ENCODE measurements at places on chromosomes 2 and 18.

DNA sequence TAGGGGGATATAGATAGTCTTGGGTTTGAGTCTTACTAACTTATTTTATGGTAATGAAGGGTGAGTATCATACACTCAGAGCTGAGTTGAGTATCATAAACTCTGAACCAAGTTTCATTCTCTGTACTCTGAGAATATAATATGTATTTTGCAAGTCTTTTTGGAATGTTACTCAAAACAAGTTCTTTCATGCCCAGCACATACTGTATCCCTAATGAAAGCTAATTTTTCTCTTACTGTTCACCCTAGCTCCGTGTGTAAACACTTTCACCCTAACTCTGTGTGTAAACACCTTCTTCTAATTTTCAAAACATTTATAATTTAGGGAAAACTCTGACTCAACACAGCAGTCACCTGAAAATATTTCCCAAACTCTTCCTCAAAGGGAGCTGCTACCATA lies 29.7 kb upstream of the CHST9 start:
- no peak for DNase-seq

GRCh38 chr2:240160291-240161086 lies 20.0 kb upstream of the OTOS start:
- DNase-seq, result no peak

DNA sequence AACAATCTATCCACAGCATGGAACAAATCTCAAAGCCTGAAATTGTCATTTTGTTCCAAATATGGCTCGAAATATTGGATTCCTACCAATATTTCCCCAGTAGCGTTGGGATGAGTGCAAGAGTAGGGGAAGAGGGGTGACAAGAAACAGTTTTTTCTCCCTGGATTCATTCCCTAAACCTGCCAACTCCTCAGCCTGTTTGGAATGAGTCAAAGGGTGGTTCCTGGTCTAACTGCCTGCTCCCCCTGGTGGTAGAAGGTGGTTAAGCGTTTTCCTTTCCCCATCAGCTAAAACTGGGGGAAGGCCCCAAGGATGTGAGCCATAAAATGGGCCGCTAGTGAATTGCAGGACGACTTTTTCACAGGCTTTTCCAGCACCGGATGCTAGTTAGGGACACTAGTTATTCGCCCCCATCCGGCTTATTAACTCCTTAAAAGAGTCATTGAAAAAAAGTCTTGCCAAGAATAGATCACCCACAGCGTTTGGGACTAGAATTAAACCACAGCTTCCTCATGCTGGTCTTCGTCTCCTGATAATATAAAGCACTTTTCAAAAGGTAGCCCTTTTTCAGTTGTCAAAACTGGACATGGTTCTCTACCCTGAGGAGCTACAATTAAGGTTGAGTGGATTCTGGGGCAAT lies 72.5 kb downstream of the DHRS9 start:
- DNase-seq, result no peak

GRCh38 chr2:105317937-105318336 lies 11.6 kb downstream of the TGFBRAP1 start:
- peak; percentile 59 for DNase-seq

GRCh38 chr2:101770726-101771125 lies 73.2 kb downstream of the MAP4K4 start:
- no peak for DNase-seq

DNA sequence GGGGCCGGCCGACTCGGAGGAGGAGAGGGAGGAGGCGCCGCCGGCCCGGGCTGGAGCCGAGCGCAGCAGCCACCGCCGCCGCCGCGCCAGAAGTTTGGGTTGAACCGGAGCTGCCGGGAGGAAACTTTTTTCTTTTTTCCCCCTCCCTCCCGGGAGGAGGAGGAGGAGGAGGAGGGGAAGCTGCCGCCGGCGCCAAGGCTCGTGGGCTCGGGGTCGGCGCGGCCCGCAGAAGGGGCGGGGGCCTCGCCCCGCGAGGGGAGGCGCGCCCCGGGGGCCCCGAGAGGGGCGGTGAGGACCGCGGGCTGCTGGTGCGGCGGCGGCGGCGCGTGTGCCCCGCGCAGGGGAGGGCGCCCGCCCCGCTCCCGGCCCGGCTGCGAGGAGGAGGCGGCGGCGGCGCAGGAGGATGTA lies 316 bp downstream of the CRIM1 start:
- no peak for DNase-seq

GRCh38 chr2:105114551-105114950 lies 76.7 kb downstream of the MRPS9 start:
- DNase-seq, result peak; percentile 52

DNA sequence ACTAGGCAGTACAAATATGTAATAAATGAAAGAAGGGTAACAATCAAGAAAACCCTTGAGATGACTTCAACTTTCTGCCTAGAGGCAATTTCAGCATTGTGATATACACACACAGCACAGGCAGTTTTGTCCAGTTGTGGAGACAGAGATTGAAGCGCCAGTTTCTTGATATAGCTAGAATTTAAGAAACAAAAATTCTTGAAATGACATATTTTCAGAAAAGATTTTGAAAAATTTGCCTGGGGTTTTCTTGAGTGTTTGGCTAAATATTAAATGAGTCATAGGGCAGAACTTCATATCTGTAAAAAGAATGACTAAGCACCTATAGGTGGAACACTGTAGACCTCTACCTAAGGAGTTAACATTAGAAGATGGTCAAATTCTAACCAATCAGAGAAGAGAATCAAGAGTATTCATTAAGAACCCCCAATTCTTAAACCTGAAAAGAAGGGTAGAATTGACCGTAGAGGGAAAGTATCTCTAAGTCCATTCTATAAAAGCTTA lies 1266.8 kb upstream of the TMEFF2 start:
- no peak for DNase-seq

GRCh38 chr18:23114911-23115310 lies 20.4 kb upstream of the CABLES1 start:
- no peak for DNase-seq

DNA sequence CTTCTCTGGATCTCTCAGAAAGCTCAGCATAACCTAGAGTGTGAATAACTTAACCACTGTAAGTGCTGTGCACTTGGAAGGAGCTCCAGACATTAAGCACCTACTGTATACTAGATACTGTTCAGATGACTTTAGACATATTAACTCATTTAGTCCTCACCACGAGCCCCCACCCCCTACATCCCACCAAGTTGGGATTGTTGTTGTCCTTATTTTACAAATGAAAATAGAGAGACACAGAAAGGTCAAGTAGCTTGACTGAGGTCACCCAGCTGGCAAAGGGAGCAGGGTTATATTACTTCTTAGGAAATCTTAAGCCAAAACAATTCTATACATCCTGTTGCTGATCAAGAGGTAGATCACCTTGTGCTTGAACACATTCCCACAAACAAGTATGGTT lies 234.2 kb upstream of the SMAD2 start:
- no peak for DNase-seq

GRCh38 chr2:204127238-204127637 lies 190.7 kb downstream of the ICOS start:
- DNase-seq, result no peak

GRCh38 chr2:3664925-3665324 lies 6.9 kb downstream of the ALLC start:
- DNase-seq, result no peak
